ENCODE measurements at places on chromosomes 6 and 20.

DNA sequence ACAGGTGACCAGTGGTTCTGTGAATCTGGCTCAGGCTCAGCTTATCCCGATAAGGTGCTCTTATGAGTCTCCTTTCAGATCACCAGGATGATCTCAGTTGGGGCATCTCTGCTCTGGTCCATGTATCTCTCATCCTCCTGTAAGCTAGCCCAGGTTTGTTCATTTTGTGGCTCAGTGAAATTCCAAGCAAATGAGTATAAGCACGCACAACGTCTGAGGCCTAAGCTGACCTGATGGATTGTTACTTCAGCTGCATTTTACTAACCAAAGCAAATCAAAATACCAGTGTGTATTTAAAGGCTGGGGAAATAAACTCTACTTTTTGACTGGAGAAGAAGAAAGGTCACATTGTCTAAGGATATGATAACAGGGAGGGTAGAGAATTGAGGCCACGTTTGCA is 551.0 kb upstream of the BTBD3 start:
- DNase-seq: no peak

DNA sequence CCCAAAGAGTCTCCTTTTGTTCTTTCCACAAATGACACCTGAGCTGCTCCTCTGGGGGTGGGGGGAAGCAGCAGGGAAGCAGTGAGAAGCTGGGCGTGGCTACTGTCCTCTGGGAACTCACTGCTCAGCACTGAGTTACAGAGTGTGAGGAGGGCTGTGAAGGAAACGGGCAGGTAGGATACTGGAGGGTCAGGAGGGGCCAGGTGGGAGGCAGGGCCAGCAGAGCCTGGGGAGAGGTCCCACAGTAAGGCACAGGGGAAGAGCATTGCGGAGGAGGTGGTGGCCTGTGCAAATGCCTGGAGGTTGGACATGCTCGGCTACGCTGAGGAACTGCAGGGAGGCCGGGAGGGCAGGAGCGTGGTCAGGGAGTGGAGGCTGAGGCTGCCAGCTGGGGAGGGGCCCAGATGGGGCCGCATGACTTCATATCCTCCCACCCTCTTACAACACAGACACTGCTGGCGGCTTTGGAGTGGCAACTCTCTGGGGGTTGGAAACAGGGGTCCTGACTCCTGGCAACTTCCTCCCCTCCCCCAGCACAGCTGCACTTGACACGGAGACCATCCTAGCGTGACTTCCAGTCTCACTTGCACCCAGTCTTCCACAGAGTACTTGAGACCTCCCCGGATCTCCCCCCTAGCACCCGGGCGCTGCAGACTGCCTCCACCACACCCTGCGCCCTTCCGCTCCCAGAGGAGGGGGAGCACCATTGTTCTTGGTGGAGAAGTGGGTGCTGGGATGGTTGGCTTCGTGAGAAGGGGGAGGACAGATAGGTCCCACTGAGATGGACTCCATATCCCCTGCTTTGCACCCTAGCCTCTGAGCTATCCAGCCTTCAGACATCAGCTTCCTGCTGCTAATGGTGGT is 34.2 kb downstream of the RBM38 start:
- no peak for DNase-seq

GRCh38 chr20:17749978-17750721 is 50.4 kb downstream of the BANF2 start:
- DNase-seq: no peak

DNA sequence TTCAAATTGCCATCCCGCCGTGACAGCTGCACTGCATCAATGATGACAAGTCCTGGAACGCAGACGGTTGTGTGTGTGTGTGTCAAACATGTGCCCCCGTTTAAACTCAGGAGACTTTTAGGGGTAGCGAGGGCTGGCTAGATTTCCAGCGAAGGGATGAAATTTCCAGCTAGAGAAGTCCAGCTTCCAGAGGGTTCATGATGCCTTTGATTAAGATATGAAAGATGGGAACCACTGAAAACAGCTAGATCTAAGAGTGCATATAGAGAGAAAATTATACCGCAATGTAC is 644 bp downstream of the KIZ start:
- DNase-seq: no peak

- DNase-seq: no peak
These were observed 221.9 kb downstream of the ADGRG6 start for GRCh38 chr6:142523515-142524375.

- DNase-seq: peak; percentile 40
These were observed 22.4 kb downstream of the OR2B2 start for GRCh38 chr6:27889628-27890444.

DNA sequence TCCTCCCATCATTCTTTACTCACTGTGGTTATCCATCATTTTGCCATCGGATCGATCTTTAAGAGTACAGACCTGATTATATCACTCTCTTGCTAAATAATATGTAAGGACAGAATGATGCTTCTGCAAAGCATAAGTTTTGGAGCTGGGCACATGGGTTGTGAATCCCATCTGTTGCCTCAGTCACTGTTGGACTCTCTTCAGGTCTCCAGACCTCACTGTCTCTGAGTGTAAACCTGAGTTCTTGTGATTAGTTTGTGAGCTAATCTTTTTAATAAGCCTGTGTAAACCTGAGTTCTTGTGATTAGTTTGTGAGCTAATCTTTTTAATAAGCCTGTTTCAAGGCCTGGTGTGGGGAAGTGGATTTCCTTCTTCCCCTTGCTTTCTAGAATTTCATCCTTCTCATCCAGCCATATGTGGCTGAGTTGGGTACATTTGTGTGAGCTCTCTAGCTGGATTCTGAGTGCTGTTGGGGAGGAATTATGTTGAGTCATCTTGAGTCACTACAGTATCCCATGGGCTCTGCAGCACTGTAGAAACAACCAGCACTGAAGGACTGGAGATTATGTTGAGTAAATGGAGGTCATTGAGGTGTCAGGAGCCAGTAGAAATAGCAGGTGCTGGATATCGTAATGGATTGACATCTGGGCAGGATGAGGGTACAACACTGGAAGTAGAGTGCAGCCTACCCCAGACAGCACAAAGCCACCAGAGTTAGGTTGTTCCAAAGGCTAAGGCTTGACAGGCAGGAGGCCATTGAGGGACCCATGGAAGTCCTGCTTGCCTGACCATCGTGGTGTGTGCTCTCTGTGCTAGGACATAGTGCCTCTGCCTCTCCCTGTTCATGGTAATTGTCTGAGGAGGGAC is 52.4 kb downstream of the SCAND1 start:
- DNase-seq: no peak

DNA sequence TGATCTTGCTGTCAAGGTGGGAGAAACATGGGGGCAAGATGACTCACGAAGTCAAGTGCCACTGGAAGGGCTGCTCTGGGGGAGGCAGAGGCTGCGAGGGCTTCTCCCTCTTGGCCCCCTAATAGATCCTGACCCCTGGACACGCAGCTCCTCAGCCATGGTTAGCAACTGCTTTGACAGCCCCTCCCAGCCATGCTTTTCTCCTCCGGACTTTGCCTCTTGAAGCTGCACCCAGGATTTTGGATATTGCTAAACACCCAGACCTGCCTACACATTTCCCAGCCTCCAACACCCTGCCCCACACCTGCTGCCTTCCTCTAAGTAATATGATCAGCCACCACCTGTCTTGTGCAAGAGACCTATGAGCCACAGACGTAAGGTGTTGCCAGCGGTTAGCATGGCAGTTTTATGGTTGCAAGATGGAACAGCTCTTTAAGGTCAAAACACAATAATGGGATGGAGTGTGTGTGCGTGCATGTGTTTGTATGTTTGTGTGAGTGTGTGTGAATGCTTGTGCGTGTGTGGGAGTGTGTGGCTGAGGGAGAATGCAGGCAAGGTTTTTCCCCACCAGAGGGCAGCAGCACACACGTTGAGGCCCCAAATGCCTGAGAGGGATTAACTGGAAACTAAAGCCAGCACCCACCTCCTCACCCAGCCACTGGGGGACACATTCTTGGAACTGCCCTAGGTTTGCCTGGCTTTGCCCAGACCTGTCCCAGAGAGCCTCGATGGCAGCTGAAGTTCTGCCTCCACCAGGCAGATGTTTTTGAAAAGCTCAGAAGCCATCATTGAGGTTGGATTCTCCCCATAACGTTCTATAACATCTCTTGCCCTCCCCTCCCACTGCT is 2.5 kb downstream of the IP6K3 start:
- DNase-seq: peak; percentile 76

GRCh38 chr20:61135968-61136367 is 116.1 kb upstream of the CDH4 start:
- no peak for DNase-seq

DNA sequence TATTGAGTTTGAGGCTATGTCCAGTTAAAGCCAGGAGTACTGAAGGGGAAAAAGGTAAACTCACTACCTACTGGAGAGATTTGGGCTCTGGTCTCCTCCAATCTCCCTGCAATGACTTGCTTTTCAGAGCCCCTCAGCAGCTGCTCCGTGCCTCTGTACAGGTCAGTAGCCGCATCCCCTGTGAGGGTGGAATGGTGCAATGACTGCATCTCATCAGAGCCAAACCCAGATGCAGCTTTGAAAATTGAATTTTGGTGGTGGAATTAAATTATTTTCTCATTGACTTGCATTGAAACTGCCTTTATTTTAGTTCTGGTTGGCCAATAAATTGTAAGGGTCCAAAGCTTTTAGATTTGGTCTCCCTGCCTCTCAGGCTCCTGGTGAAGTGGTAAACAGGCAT is 166.7 kb downstream of the DLL1 start:
- DNase-seq: no peak

GRCh38 chr6:4115741-4116140 is 19.6 kb downstream of the ECI2 start:
- DNase-seq: no peak

DNA sequence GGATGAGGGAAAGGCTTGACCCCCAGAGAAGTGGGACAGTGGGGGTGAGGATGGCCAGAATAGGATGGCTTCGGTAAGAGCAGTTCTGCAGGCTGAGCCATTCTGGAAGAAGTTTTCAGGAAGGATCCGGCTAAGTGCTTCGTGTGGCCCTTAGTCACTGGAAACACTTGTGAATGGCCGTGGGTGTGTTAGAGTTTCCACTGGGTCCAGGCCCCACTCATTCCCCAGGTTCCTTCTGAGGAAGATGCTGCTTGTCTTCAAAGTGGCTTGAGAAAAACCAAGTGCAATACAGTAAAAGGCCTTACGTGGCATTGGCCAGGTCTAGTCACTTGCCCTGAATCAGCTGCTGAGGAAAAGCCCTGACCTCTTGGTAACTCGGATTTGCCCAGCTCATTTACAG is 27.9 kb downstream of the MANBAL start:
- no peak for DNase-seq

GRCh38 chr20:45235995-45236394 is 14.8 kb downstream of the SEMG2 start:
- DNase-seq: no peak

GRCh38 chr6:170244721-170245474 is 46.0 kb downstream of the DLL1 start:
- no peak for DNase-seq

Data from right renal cortex interstitium (tissue), 3 donors.